Epithelial cell of esophagus (primary cell): ENCODE measurements at places on chromosomes 7 and 10.
A peak's percentile ranks its signal among the peaks of the same experiment; 100 is the strongest.

DNA sequence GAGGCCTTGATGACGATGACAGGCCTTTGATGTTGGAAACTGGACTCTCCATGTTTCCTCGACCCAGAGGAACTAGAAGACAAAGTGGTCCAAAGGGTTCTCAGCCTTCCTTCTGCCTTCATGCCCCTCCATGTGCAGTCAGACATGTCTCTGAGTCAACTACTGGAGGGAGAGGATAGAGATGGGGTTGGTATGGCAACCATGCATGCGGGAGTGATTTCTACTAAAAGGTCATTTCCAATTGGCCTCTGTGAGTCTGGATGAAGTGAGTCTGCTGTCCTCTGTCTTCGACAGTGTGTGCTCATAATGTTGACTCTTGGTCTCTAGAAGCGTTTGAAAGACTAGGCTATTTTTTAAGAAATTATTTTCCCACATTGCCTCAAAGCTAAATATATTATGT, 29.2 kb downstream of the STK17A start:
- DNase-seq, result no peak

GRCh38 chr10:131694781-131695495, 205.9 kb upstream of the PPP2R2D start:
- DNase-seq, result no peak

DNA sequence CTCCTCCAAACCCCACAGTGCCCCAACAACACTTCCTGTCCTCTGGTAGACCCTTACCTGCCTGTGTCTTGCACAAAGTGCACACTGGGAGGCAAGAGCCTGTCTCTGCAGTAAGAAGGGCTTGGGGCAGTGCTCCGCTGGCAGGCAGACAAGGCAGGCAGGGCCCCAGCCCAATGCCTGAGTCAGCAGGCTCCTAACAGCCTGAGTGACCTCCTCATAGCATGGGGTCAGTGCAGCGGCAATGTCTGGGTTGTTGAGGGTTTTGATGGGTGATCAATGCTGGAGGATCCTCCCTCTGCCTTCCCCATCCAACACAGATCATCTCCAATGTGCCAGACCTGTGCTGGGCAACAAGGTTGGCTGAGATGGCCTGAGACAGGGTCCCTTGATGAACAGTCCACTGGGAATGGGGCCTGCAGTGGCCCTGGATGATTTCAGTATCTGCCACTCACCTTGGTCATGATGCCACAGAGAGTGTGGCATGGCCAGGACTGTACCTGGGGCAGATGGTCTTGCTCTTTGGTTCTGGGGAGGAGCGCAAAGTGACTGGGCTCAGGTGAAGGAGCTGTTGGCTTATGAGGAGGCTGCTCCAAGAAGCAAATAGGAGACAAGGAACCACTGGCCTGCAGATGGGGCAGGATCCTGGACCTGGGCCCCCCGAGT, 55.6 kb upstream of the CAMK2B start:
- peak; percentile 24 for DNase-seq

DNA sequence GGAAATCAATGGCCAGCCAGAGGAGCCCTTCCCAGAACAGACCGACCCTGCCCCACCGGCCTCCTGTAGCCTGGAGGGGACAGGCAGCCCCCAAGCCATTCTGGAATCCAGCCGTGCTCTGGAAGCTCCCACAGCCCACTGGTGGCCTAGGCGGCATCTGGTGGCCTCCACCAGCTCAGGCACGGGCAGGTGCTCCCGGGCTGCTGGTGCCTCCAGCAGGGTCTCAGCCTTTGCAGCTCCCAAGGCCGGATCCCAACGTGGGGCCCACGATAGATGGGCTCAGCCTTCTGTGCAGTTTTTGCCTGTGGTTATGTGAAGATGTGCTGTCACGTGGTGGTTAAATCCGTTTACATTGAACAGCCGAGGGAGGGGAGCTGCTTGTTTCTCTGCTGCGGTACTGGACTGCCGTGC, 44.4 kb downstream of the JAKMIP3 start:
- DNase-seq, result no peak

DNA sequence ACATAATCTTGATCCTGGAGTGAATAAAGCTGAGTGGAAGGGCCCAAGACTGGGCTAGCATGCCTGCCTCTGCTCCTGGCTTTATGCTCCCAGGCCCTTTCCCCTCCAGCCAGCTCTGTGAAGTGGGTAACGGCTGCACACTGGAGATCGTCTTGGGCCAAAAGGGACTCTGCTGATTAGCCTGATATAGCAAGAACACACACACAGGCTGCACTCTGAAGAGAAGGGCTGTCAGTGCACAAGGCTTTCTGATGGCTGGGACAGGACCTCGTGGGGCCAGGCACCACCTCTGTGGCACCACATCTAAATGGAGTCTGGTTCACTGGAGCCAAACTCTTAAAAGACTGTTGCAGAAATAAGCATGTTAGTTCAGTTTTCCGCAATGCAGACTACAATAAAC, 161.4 kb downstream of the NEURL1 start:
- DNase-seq, result no peak

DNA sequence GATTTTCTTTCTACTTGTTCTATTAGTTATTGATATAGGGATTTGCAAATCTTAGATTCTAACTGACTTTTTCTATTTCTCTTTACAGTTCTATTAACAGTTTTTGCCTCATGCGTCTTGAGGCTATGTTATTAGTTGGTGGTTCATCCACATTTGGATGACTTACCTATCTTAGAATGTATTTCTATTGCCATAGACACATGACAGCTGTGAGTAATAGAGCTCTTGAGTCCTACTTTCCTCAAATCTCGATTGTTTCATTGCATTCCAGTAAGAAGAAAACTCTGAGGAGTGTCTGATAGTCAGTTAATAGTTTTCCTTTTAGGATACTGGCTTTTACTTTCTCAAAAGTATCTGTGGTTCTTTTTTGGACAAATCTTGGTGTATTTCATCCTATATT, 241.4 kb upstream of the ZNF32 start:
- no peak for DNase-seq

DNA sequence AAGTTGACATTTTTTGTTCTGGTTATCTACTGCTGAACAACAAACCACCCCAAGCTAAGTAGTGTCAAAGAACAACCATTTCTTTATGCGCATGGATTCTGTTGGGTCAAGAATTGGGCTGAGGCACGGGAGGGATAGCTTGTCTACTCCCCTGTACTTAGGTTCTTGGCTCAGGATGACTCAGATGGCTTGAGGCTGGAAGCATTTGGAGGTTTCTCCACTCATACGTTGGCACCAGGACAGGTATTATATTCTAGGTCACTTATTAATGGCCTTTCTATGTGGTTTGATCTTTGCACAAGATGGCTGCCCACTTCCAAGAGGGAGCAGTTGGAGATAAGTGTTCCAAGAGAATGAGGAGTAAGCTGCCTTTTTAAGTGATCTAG, 11.8 kb upstream of the TFAM start:
- peak; percentile 70 for DNase-seq

DNA sequence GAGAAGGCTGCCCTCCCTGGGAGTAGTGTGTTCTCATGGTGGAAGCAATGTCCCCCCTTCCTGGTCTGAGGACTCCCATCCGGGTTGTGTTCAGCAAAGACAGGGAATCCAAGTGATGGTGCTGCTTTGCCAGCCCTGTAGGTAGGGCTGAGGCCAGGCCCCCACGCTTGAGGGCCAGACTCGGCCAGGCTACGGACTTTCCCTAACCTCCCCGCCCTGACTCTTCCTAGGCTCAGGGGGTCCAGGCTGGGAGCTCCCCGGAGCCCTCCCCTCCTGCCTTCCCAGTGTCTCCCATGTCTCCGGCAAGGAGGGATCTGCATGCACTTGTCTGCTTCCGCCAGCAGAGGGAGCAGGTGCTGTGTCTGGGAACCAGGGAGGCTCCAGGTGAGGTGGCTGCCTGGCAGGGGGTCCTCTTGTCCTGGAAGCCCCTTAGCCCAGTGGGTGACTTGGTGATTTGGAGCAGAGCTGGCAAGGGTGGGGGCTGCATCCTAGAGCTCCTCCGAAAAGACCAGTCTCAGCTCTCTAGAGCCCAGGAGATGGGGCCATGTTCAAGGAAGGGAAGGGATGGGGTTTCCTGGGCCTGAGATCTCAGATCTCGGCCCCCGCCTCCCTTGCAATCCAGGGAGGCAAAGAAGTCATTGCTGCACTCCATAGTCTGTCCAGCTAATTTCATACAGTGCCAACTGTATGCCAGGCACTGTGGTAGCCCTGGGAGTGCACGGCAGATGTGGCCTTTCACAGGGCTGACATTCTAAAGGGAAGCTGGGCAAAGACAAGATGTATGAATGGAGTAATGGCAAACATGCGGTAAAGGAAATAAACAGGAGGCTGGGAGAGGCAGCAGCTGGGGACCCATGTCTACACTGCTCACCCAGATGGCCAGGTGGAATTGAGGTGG, 20.3 kb upstream of the SFRP5 start:
- DNase-seq, result peak; percentile 66

DNA sequence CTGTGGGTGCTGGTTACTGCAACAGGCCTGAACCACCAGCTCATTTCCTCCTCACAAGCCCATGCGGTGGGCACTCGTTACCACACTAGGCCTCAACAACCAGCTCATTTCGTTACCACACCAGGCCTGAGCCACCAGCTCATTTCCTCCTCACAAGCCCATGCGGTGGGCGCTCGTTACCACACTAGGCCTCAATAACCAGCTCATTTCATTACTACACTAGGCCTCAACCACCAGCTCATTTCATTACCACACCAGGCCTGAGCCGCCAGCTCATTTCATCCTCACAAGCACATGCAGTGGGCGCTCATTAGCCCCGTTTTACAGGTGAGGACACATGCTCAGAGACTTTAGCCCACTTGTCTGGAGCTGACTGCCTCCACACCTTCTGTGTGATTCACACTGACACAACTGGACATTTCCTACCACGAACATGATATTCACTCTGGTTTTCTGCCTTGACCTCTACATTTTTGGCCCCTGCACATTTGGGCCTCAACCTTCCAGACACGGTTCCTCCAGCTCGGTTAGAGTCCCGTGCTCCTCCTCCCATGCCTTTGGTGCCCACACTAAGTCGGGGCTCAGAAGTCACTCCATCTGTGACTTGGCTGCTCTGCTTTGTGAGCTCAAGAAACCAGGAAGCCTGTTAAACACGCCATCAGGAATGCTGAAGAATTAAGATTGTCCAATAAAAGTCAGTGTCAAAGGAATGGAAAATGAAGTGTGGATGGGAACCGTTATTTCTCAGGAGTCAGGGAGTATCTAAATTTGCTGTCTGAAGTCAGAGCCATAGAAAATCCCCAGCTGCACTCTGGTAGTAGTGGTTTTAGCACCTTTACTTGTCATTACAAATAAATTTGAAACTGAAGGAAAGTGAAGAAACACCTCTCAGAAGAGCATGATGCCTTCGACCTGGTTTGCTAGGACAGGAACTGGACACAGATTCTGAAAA, 55.8 kb upstream of the LANCL2 start:
- DNase-seq, result no peak

GRCh38 chr10:104208730-104209129, 23.4 kb downstream of the CFAP43 start:
- no peak for DNase-seq

- peak; percentile 94 for DNase-seq
Observed at GRCh38 chr10:13984647-13985155, 346.0 kb downstream of the FRMD4A start.

DNA sequence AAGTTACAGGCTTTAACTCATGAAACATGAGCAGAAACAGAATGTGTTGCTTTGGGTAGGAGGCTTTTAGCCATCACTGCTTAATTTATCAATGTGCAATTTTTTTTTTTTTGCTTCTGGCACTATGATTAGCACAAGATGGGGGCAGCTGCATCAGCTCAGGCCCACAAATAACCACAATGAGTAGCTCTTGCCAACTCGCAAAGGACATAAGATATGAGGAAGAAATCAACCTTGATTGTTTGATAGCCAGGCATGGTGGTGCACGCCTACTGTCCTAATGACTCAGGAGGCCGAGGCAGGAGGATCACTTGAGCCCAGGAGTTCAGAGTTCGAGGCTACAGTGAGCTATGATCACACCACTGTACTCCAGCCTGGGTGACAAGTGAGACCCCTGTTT, 12.3 kb downstream of the NOD1 start:
- no peak for DNase-seq

GRCh38 chr7:66928388-66928787, 7.4 kb downstream of the TMEM248 start:
- no peak for DNase-seq
